COR-L47 (cell line): ENCODE measurements at places on chromosomes 3 and 15.

DNA sequence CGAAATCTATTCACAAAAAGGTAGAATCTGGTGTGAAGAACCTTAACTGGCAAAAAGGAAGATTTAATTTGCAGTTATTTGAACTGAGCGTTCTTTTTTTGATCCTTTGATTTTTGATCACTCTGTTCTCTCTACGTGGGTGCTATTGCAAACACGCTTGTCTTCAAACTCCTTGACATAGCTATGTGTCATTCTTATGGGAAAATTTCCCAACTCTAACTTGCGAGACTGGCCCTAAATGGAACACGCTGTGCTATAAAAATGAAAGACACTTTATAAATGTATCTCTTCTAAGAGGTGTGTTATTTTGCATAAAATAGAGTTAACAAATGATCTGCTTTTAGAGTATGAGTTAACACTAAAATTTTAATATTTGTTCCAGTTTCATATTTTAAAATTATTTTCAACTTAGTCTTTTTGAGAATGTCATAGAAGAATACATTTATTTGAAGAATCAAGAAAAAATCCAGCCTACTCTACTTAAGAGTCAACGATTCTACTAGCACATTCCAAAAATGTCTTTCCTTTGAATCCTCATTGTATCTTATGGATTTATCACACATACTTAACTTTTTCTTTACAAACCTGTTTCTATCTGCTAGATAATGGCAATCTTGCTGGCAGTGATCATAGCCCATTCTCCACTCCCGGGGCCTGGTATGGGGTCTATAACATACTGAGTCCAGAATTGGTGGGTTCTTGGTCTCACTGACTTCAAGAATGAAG lies 610.0 kb upstream of the TBL1XR1 start:
- DNase-seq, result no peak

DNA sequence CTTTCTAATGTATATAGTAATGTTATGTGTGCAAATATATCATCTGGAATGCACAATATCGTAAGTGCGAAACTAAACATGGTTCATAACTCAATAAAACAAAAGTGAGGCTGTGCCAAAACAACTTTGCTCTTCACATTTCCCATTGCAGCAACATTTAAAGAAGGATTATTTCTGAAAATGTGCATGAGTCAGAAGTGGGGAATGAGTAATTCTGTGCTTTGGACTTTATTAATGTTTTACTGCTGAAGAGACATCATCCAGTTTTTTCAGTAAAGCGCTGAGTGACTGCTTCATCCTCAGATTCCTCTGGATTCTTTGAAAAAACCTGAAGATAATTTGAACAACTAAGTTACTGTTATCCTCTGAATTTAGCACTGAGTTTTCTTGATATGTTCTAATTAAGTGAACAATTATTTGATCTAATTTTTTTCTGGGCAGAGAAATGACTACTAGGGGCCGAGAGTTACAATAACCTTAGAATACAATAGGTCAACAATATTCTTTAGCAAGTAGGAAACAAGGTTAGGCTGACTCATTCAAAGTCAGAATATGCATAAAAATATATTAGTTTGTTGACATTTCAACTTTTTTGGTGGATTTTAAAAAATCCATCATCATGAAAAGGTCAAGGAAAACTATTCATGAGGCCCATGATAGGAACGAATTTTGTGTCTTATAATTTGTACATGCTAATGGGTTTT lies 20.0 kb upstream of the PLCL2 start:
- no peak for DNase-seq

- DNase-seq, result no peak
Observed at GRCh38 chr3:25572336-25572735, 92.4 kb downstream of the TOP2B start.

GRCh38 chr3:146712806-146713205 lies 107.7 kb upstream of the PLSCR5 start:
- no peak for DNase-seq

- no peak for DNase-seq
Observed at GRCh38 chr15:76871930-76872329, 33.2 kb downstream of the SCAPER start.
